ENCODE measurements at places on chromosomes 11 and 22.

DNA sequence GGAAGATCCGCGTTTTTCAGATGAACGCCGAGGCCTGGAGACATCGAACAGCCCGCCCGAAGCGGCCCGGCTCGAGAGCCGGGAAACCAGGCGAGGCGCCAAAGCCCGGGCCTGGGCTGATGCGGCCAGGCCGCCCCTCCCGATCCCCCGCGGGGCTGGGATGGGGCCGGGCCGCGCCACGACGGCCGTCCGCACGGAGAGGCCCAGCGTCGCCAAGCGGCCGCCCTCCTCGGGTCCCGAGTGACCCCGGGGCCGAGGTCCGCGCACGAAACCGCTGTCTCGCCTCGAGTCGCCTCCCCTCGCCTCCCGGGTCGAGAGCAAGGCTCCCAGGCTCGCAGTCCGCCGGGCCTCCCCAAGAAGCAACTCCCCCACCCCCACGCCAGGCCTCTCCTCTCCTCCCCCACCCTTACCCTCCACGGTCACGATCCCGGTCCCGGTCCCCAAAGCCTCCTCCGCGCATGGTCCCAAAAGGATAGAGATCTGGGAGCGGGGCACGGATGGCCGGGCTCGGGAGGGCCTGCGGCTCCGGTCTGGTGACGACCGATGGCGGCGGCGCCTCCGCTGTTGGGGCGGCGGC, 482 bp downstream of the DDX17 start:
- DNase-seq, result peak; percentile 84

DNA sequence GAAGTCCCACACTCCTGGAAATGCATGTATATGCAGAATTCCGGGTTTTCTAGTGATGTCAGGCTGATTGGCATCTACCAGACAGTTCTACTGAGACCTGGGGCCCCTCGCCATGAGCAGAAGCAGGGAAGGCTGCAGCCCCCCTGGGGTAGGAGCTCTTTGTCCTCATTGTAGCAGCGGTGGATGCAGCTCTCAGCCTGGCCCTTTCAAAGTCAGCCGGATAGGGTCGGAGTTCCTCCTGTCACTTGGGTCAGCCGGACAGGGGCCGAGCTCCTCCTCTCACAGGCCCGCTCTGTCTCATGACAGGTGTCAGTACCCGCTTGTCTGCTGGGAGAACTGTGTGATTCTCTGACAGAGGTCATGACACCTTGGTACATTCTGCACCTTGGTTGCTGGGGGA, 30.0 kb downstream of the MRGPRD start:
- no peak for DNase-seq

- DNase-seq, result no peak
Observed at GRCh38 chr11:117495357-117495756, 167.7 kb downstream of the CEP164 start.

- DNase-seq, result no peak
Observed at GRCh38 chr11:35257281-35257680, 118.3 kb downstream of the CD44 start.

DNA sequence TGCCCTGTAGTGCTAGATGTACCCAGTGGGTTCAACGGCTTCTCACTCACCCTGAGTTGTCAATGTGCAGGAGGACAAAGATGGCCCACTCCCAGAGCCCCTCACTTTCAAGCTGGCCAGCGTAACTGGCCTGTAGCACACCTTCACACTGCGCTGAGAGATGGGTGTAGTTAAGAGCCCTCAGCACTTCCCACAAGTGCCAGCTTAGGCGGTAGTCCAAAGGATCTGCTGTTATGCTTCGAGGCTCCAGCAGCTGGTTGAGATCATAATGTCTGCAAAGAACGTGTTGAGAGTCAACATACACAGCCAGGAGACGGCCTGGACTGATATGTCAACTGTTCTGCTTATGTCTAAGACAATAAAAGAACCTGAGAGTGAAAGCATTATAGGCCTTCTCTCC, 14.7 kb upstream of the CHRNA10 start:
- peak; percentile 7 for DNase-seq
